Common myeloid progenitor, CD34-positive (primary cell): ENCODE measurements at places on chromosomes 12 and 14.

DNA sequence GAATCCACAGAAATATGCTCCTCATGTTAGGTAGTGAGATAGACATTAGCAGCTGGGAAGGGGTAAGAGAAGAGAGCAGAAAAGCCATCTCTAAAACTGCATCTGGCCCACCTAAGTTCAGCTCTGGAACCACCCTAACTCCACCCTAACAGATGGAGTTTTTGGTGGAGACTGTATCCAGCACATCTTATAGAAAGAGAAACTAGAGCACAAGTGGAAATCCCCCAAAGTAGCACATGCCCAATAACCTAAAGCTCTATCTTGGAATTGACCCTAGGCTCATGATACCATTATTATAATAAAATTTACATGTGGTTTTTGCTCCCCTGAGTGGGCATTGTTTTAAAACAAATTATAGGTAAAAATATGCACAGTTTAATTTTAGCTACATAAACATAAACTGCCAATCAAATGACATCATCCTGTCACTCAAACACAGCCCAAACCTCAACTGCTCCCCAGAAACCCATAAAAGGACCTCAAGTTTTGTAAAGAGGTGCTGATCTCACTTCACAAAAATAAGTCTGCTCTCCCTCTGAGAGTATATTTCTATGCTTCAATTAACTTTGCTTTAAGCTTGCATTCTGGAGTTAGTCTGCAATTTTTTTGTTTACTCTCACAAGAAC is 206.4 kb downstream of the PIK3C2G start:
- no peak for DNase-seq

DNA sequence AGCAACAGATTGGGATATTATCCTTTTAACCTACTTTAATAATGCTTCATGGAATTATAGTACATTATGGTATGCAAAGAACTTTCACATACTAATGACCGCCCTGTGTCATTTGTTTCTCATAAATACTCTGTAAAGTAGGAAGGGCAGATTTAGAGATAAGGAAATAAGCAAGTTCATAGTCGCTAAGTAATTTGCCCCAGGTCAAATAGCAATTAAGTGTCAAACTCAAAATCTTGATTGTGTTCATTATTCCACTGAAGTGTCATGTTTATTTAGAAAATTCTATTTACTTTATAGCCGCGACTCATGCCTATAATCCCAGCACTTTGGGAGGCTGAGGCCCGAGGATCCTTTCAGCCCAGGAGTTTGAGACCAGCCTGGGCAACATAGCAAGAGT is 98.7 kb upstream of the ATF1 start:
- DNase-seq, result no peak

DNA sequence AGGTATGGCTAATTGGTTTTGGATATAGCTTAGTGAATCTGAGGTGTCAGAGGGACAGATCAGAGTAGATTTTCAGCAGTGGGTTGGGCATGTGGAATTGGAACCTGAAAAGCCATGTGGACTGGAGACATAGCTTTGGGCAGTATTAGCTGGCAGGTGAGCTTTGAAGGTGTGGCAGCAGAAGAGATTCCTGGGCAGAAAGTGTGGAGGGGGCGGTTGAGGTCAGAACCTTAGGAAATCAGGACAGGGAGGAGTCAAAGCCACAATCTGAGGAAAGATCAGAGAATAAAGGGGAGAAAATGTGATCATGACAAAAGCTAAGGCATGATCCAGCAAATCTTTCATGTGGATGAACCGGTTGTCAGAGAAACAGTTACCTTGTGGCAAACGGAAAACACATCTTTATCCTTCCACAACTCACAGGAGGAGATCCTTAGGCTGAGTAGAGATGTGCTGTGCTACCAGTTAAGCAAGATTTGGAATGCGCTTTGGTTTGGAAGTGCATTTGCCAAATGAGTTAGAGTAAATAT is 56.4 kb downstream of the PTGER2 start:
- DNase-seq, result no peak

GRCh38 chr12:4270831-4271716 is 2.5 kb upstream of the CCND2 start:
- peak; percentile 71 for DNase-seq

GRCh38 chr12:110176745-110177144 is 52.6 kb downstream of the IFT81 start:
- DNase-seq, result peak; percentile 14

GRCh38 chr12:27984275-27984674 is 11.7 kb upstream of the PTHLH start:
- DNase-seq, result no peak

DNA sequence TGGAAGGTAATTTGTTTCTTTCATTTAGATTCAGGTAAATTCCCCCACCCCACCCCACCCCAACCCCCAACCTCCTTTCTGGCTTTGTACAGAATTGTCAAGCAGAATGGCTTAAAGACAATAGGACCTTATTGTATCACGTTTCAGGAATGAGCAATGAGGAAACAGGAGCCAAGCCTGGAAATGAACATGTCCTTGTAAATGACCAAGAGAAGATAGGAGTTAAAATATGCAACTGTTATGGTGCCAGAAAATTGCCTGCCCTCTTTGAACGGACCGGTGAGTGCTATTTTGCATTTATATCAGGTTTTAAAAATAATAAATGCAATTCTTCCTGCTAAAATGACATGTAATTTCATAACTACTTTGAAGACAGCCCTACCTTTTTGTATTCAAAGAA is 141.6 kb upstream of the PELI2 start:
- DNase-seq, result no peak

- DNase-seq, result no peak
Measured at GRCh38 chr14:95500772-95501401, 15.6 kb downstream of the SYNE3 start.

GRCh38 chr12:12721176-12721751 is 4.1 kb downstream of the CDKN1B start:
- no peak for DNase-seq

GRCh38 chr14:96086574-96087077 is 47.5 kb downstream of the C14orf132 start:
- no peak for DNase-seq

GRCh38 chr14:86999036-86999435 is 993.9 kb downstream of the GALC start:
- no peak for DNase-seq

- no peak for DNase-seq
Measured at GRCh38 chr12:76259660-76260389, 88.4 kb downstream of the BBS10 start.

- DNase-seq, result peak; percentile 62
Measured at GRCh38 chr14:37172024-37172869, at the start of gene SLC25A21. Gene SLC25A21, minus strand, starts transcription at chr14:37172606.

DNA sequence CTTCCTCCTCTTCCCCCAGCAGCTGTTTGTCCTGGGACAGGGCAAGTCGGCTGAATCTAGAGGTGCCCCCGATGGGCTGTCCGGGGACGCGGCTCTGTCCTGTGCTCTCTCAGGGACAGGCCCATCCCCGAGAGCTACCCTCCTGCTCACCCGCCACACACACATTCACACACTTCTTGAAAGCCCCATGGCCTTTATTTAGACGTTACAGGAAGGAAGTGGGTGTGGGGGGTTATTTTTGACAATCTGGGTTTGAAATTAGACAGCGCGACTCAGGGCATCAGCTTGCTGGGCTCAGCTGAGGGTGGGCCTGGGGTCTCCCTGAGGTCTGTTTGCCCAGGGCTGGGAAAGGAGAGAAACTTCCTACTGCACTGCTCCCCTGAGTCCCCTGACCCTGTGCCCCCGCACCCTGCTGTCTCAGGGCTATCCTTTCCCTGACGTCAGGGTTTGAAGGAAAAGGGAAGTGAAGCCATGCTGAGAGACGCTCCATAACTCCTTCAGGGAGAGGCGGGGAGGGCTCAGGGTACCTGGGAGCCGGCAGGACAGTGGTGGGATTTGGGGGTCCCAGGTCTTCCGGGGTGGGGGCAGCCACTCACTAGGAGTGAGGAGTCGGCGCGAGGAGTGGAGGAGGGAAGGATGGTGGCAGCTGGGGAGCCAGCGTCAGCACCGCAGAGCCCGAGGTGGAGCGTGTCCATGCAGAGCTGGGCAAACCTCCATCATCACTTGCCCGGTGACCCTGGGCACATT is 8.1 kb downstream of the PTPN6 start:
- peak; percentile 90 for DNase-seq

- DNase-seq, result no peak
Measured at GRCh38 chr12:116926283-116927243, 15.8 kb downstream of the FBXW8 start.

DNA sequence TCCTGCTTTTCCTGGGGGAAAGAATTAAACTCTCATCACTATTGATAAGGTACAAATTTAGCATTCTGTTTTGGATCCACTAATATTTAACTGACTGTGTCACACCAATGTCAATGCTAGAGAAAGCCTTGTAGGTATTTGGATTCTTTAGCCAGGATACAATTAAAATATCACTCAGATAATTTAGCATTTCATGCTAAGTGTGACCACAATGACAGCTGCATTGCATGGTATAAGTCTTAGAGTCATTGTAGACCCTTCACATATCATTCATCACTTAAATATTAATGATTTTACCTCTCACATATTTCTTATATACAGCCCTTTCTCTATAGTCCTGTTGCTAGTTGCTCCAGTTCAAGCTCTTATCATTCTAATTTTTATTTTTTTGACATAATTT is 85.3 kb upstream of the ATP2B1 start:
- DNase-seq, result no peak

- DNase-seq, result no peak
Measured at GRCh38 chr14:22533057-22533704, 55.8 kb downstream of the DAD1 start.

GRCh38 chr14:99393059-99393655 is 87.5 kb downstream of the SETD3 start:
- DNase-seq, result peak; percentile 17

- no peak for DNase-seq
Measured at GRCh38 chr12:57852200-57852599, 5.7 kb upstream of the CTDSP2 start.

DNA sequence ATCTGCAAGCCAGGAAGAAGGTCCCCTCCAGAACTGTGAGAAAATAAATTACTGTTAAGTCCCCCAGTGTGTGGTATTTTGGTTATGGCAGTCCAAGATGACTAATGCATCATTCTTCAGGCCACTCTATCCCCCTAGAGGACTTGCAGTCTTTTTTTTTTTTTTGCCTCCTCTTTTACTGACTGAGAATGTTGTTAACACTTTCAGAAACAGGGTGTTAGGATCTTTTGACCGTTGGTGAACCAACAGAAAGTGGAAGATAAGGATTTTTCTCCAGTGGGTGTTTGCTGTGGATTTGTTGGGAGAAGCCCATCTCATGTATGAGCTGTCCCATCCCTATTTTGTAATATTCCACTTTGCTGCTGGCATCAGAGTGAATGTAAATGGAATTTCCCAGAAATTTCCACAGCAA is 37.8 kb downstream of the MARK3 start:
- DNase-seq, result no peak

- DNase-seq, result no peak
Measured at GRCh38 chr12:123550700-123551099, 17.2 kb upstream of the RILPL1 start.

GRCh38 chr14:77238996-77239395 is 32.0 kb downstream of the NGB start:
- no peak for DNase-seq

DNA sequence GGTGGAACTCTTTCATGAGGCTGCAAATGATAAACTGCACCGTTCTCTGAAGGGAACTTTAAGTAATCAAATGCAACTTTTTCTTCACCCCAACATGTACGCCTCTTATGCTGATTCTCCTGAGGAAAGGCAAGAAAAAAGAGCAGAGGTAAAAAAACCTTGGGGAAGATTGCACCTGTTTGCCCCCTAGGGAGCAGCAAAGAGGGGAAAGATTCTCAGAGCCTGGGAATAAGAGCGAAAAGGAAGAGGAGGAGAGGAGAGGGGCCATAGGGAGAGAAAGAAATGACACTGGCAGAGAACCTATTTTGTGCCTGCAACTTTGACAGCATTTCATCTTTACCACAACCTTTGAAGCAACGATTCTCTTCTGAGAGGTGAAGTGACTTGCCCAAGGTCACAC is 254.6 kb downstream of the KSR2 start:
- no peak for DNase-seq

- no peak for DNase-seq
Measured at GRCh38 chr12:3530548-3530947, 39.5 kb downstream of the PRMT8 start.

- DNase-seq, result peak; percentile 83
Measured at GRCh38 chr12:32265951-32266350, 133.4 kb upstream of the FGD4 start.

DNA sequence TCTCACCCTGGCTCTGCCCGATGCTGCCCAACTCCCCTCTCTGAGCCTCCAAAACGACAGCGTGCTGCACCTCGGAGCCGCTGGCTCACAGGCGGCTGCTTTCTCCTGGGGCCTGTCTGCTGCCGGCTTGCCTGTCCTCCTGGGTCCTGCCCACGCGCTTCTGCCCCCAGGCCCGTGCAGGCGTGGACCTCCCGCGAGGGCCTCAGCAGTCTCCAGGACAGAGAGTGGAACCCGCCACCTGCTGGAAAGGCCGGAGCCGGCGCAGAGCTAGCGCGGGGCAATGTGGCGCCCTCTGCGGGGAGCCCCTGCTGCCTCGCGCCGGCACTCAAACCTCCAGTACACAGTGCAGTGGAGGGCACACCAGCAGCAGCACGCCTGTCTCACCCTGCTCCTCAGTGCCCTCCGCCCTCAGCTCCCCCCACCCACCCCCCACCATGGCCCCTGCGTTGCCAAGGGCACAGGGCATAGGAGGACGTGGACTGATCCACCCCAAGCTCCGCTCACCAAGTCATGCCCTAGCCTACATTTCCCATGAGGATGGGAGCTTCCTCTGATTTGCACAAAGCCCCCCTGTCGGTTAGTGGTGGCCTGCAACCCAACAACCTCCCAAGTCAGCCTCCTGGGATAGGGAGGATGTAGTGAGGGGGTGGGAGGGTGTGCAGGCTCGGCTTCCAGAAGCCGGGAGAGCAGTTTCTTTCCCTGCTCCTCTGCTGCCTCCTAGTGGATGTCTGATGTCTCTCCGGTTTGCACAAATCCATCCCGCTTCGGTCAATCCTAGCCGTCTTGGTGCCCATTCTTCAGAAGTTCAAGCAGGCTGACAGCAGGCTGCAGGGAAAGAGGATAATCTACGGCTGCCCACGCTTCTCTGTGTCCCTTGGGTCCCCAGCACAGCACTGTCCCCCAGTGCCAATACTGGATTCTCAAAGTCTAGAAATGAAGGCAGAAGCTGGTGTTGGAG is 25.2 kb downstream of the KRT8 start:
- DNase-seq, result peak; percentile 85

DNA sequence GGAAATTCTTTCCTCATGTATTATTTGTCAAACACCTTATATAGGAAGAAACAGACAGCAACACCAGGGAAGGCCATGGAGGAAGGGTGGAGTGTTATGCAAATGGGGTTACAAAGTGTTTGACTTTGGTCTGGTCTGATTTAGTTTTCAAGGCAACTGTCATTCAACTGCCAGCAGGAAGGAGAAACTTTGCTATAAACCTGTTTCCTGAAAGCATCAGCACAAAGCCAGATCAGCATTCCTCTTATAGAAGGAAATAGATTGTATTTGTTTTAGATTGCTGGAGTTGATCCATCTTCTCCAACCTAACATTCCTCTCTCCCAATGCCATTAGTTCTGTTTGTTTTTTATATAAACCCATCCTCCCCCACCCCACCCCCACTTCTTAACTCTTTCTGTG is 65.7 kb downstream of the STAB2 start:
- no peak for DNase-seq
